ENCODE measurements at places on chromosomes 2 and 18.
A peak's percentile ranks its signal among the peaks of the same experiment; 100 is the strongest.

GRCh38 chr2:26245231-26245732 lies 543 bp downstream of the HADHB start:
- DNase-seq = peak; percentile 68

- DNase-seq = peak; percentile 27
Observed at GRCh38 chr2:206160125-206160806, 571 bp downstream of the EEF1B2 start.

DNA sequence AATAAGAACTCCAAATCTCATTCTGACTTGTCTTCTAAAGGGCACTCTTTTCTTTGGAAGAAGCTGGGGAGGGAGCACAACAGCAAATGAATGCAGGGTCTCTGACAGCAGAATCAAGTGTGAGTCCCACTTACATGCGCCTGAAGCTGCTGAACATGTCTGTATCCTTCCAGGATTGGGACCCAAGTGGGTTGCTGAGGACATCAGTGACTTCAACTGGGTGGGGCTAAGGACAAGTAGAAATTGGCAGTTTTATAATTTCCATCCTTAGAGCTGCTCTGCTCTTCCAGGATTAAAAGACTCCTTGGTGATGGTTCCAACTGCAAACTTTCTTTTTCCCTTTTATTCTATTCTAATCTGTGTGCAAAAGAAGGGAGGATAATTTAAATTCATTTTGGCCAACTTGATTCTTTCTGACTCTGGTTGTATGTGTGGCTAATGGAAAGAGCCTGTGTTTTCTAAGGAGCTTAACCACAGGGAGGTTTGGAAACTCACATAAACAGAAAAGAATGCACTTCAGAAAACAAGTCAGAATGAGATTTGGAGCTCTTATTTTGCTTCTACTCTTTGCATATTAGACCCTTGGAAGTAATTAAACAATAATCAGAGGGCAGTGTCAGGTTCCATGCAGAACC lies 20.6 kb downstream of the ANTXR1 start:
- no peak for DNase-seq

DNA sequence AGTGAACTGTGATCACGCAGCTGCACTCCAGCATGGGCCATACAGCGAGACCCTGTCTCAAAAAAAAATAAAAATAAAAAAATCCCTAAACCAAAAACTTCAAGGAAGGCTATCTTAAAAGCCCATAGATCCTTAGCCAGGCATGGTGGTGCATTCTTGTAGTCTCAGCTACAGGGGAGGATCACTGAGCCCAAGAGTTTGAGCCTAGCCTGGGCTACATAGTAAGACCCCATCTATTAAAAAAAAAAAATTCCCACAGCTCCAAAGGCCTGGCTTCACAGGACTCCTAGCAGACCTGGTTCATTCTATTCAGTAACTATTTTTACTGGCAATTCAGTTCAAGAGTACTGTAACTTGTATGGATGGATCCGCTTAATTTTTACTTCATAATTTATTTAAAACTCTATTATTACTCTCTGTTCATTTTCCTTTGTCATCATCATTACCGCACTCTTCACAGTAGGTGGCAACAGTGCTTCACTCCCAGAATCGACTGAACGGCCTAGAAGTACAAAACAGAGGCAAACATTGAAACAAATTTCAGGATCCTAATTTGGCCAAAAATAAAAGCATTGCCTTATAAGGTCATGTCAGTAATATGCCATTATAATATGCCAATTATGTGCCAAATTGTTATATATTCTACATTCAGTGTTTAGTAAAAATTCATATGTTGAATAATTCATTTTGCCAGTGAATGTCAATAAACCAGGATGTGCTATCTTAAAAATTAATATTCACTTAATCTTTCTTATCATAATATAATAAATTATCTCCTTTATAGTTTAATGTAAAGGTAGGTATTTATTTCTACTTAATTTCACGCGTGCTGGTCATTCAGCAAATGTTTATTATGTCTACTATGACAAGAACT lies 14.3 kb upstream of the STAM2 start:
- DNase-seq = peak; percentile 70

GRCh38 chr2:2422621-2423020 lies 91.5 kb upstream of the MYT1L start:
- no peak for DNase-seq

DNA sequence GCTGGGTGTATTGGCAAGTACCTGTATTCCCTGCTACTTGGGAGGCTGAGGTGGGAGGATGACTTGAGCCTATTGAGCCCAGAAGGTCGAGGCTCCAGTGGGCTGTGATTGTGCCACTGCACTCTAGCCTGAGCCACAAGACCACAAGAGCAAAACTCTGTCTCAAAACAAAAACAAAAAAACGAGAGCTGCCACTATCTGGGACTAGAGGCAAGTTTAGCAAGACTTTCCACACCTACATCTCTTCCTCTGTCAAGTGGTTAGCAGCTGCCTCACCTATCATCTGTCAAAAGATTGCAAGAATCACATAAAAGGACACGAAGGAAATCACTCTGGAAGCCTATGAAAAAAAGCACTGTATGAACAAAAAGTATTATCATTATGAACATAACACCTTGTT lies 55.2 kb upstream of the RIOK3 start:
- no peak for DNase-seq

- DNase-seq = no peak
Observed at GRCh38 chr2:19881908-19882265, 19.9 kb downstream of the TTC32 start.

DNA sequence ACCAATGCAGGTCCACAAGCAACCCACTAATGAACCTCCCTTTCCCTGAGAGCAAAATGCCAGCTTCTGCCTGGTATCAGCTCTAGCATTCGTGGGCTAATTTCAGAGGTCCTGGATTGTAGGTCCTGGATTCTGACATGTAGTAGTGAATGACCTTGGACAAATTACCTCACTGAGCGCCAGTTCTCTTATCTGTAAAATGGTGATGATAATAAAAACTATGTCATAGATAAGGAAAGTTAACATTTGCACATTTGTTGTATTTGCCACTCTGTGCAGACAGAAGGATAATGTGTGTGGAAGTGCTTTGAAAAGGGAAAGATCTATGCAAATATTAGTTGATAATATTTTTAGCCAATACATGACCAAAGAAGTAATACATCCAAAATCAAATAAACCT lies 4.1 kb upstream of the TET3 start:
- DNase-seq = no peak

DNA sequence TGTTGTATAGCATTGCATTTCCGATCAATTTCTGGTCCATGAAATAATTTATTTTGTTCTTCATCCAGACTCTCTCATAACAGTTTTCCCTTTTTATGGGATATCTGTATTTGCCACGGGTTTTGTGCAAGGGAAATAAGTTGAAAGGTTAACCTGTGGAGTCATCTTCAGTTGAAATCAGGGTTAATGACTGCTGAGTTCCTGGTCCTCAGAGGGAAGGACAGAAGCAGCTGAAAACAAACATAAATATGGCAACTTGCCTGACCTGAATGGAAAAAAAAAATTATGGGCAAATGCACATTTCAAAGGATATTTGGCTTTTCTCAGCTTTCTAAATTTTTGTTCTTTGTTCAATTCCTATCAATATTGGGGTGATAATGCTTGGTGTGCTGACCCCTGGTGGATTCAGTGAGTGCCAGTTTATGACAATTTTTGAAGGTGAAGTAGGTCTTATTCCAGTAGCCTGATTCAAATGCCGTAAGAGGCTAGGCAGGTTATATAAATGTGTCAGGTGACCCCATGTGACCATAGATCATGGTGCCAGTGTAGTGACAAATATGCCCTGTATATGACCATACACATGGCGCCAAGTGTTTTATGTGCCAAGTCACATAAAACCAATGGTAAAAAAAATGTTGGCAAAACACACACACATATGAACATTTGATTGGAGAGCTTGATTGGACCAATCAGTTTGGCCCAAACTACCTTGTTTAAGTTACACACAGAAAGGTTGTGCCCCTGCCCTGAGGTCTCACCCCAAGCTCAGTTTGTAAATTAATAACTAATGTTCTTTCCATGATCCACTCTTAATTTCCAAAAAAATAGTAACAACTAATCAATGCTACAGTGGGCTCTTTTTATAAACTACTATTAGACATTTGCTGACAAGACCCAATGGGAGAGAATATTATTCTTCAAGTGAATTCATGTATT lies 47.6 kb upstream of the FAM124B start:
- peak; percentile 65 for DNase-seq

GRCh38 chr2:101717071-101717845 lies 19.8 kb downstream of the MAP4K4 start:
- DNase-seq = peak; percentile 66

DNA sequence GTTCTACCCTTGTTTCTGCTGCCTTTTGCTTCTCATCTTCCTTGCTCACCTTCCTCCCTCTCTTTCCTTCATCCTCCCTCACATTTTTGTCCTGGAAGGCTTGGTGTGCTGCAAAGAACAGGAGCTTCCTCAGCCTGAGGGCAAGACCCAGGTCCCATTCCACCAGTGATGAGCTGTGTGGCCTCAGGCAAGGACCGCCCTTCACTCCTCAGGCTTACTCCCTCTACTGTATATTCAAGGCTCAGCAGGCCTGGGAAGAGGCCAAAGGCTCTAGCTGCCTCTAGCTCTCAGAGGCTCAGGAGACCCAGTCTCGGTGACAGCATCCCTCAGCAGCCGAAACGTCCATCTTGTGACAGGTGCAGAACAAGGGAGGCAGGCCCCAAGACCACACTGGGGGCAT lies 97.5 kb downstream of the MRO start:
- no peak for DNase-seq

DNA sequence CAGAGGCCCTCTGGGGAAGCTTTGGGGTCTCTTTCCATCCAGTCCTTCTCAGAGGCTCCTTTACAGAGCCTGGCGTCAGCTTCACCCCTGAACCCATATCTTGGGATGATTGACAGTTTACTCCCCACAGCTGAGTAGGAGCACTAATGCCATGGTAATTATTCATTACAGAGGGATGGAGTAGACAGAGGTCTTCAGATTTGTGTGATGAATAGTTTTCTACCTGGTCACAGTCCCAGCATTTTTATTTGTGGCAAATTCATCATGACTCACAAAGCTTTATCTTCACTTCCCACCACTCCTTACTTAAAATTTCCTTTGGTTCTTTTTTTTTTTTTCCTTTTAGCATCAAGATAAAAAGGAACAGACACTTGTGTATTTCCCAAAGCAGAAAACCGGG lies 104.2 kb downstream of the CCDC85A start:
- no peak for DNase-seq

DNA sequence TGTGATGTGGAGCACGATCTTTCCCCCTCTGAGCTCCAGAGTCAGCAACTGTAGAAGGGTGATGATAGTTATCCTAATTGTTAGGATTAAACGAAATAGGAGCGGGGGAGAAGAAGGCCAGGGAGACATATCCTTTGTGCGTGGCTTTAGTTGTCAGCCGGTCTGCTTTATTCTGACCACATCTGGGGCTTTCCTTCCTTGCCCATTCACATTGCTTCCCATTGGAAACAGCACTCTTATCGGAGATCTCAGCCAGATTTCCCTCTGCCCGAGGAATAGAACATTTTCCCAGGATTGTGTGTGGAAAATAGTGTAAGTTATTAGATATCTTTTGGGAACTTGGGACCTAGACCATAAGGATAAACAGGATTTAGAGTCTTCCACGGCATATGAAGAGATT lies 1.5 kb downstream of the RALB start:
- DNase-seq = no peak

GRCh38 chr2:16088802-16089112 lies 148.4 kb downstream of the MYCN start:
- no peak for DNase-seq

- DNase-seq = no peak
Observed at GRCh38 chr2:177053038-177053437, 159.6 kb upstream of the HNRNPA3 start.

GRCh38 chr2:30422444-30423040 lies 24.5 kb upstream of the LCLAT1 start:
- no peak for DNase-seq

GRCh38 chr18:41226186-41226585 lies 728.8 kb upstream of the PIK3C3 start:
- DNase-seq = no peak

GRCh38 chr18:13930964-13931363 lies 15.6 kb upstream of the MC2R start:
- no peak for DNase-seq

GRCh38 chr18:69968039-69968438 lies 20.4 kb upstream of the CD226 start:
- DNase-seq = no peak

DNA sequence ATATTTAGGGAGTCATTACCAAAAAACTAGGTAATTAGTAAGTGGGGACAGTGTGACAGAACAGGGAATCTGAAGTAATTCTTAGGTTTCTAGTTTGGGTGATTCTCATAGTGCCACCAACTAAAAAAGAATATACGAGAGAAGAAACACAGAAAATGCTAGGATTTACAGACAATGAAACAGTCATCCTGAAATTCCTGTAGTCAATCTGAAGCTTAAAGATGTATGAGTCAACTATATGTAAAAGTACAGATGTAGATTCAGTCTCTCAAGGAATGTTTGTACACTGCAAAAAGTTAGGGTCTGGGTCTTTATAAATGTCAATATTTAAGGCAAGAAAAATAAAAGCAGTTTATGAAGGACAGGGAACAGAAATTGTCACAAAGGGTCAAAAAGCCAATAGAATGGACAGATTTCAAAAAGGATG lies 107.0 kb downstream of the STRN start:
- DNase-seq = no peak

DNA sequence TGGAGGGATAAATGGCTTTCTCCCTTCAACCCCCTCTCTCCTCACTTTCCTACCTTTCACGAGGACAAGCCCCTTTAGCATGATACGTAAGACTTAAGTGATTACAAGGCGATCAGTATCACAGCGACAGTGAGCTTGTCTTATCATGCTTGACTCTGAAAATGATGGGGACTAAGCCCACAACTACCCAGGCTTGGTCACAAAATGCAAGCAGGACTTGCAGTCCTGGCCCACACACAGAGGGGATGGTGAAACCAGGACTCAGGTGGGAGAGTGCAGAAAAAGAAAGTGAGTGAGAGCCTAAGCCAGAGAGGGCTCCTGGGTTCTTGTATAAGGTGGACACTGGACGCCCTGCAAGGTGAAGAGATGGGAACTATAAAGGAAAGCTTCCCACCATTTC lies 95.7 kb upstream of the ARL4C start:
- no peak for DNase-seq

GRCh38 chr2:227406177-227407031 lies 18.7 kb upstream of the SCYGR1 start:
- peak; percentile 44 for DNase-seq

DNA sequence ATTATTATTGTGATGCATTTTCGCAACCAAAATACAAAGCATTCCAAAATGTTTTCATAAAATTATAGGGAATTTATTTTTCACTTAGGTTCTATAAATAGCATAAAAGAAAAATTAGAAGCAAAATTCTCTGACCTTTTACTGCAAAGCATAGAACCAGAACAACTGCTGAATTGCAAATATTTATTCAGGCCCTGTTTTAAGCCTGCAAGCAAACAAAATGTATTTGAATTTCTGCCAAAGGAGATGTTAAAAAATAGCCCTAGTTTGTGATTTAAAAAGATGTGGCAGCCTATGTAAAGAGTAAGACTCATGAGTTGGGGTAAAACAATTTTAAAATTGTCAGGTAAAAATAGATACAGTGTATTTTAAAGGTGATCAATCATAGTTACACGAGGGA lies 138.1 kb downstream of the KCNJ3 start:
- DNase-seq = no peak

GRCh38 chr2:68041704-68042245 lies 21.0 kb downstream of the C1D start:
- no peak for DNase-seq
